DMS79 (cell line): ENCODE measurements at places on chromosomes 16 and 17.
A peak's percentile ranks its signal among the peaks of the same experiment; 100 is the strongest.

- DNase-seq, result no peak
Measured at GRCh38 chr17:82217530-82218204, 5.0 kb upstream of the CCDC57 start.

DNA sequence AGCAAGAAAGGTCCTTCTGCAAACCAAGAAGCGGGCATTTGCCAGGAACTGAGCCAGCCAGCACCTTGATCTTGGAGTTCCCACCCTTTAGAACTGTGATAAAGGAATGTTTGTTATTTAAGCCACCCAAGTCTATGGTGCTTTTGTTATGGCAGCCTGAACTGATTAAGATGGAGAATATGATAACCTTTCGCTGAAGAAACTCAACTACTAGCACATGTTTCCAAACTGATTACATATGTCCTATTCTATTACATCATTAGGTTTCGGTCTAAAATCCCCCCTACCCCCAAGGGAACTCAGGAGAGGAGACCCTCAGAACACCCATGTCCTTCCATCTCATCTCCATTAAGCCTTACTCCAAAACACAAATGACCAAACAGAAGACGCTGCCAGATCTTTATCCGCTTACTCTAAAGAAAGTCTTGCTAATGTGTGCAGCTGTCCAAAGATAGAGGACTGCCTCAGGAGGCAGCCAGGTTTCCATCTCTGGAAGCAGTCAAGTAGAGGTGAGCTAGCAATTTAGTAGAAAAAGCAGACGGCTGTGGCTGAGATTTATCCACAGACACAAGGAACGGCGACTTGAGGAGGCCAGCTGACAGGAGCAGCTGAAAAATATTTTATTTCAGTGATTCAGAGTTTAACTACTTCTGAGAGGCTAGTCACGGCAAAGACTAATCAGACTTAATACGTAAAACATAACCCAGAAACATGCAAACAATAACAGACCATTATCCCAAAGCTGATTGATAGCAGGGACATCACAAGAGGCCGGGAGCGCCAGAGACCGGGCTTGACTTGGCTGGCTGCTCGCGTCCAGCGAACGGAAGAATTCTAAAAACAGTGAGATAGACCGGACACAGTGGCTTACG, 611.4 kb upstream of the CDH5 start:
- DNase-seq, result no peak

GRCh38 chr16:84348386-84348888, 19.9 kb upstream of the ATP2C2 start:
- no peak for DNase-seq

DNA sequence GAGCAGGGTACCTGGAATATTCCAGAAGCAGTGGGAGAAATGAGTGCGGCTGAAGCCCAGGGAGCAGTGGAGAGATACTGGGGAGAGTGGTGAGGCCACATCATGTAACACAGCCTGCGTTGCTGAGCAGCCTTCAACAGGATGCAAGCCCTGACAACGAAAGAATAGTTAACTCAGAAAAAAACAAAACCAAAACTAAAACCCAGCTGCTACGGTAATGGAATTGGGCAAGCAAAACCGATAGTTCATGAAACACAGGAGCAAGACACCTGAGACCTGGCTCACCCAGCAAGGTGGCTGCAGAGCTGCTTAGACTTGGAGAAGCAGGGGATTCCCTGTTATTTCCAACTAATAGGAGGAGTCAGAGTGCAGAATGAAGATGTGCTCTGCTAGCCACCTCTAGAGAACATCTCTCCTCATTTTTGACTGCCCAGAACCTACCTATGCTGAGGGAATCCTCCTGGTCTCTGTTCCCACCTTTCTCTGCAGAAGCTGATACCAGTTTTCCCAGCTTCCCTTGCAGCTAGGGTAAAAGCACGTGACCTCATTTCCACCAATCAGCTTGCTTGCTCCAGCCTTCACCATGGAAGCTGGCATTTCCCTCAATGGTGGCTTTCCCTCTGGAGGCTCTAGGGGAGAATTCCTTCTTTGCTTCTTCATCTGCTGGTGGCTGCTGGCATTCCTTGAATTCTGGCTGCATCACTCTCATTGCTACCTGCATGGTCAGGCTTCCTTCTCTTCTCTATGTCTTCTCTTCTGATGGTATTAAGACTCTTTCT, 59.4 kb upstream of the XYLT1 start:
- DNase-seq, result no peak

- no peak for DNase-seq
Measured at GRCh38 chr17:52831536-52831935, 673.0 kb upstream of the CA10 start.

GRCh38 chr16:83911290-83911689, 12.4 kb downstream of the MLYCD start:
- DNase-seq, result no peak

DNA sequence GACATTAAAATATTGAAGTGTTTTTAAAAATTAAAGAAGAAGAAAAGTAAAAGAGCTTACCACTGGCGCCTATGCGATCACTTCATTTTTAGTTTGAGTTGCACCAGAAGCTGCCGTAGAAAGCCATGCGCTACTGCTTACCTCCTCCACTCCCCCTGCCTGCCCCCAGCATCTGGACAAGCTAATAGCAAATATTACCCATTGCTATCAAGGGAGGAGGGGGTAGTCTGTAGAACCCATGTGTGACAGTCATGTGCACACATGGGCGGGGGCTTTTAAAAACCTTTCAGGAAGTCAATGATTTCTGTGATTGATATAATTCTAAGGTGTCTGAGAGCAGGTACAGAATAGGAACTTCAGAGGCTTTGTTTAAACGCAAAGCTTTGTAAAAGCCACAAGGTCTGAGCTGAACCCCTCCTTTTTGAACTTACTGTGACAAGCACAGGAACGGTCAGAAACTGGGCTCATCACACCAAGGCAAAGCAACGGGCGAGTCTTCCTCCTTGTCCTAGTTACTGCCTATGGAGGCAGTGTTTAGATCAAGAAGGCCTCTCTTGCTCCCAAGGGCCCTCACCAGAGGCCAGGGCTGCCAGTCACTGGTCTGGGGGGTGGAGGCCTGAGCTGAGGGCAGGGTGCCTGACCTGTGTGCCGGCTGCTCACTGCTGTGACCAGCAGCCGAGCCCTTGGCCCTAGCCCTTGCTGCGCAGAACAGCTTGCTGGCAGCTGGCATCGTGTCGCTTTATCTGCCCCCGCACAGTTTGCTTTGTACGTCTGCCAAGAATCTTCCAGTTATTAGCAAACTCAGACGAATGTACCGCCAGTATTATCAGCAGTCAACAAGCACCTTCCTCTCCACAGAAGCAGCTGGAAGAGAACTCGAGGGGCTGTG, 15.0 kb downstream of the GINS2 start:
- peak; percentile 14 for DNase-seq

- no peak for DNase-seq
Measured at GRCh38 chr17:17626151-17626805, 34.8 kb upstream of the PEMT start.

- no peak for DNase-seq
Measured at GRCh38 chr17:30345089-30345433, 11.2 kb upstream of the TMIGD1 start.

GRCh38 chr17:39209317-39210092, 9.4 kb downstream of the RPL19 start:
- DNase-seq, result peak; percentile 80

DNA sequence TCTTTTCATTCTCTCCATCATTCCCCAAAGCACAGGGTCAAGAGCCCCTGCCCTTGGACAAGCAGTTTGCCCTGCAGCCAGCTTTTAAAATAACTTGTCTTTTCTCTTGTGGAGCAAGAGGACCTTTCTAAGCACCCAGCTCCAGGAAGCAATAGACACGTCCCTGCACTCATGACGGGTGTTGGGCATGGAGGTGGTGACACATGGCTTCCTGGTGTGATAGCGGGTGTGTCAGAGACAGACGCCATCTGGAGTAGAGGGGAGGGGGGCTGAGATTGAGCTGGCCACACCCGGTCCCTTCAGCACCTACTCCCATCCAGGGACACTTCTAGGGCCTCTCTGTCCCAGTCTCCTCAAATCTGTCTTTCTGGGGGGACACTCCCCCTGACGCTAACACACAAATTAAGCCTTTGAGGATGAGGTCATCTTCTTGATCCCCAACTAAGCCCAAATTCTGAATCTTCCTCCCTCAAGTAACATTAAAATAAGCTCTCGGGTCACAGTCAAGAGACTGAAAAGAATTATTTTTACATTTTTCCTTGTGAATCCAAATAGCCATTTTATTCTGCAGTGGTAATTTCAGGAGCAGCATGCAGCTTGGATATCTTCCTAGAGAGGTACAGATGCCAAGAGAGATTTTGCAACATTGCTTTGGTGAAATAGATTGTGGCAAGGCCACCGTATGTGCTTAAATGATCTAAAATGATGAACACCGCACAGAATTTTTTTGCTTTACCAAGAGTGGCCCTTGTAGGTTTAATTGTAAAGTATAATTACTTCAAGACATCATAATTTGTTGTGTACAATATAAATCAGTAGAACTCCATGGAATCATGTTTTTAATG, 216.6 kb upstream of the IRX3 start:
- no peak for DNase-seq

DNA sequence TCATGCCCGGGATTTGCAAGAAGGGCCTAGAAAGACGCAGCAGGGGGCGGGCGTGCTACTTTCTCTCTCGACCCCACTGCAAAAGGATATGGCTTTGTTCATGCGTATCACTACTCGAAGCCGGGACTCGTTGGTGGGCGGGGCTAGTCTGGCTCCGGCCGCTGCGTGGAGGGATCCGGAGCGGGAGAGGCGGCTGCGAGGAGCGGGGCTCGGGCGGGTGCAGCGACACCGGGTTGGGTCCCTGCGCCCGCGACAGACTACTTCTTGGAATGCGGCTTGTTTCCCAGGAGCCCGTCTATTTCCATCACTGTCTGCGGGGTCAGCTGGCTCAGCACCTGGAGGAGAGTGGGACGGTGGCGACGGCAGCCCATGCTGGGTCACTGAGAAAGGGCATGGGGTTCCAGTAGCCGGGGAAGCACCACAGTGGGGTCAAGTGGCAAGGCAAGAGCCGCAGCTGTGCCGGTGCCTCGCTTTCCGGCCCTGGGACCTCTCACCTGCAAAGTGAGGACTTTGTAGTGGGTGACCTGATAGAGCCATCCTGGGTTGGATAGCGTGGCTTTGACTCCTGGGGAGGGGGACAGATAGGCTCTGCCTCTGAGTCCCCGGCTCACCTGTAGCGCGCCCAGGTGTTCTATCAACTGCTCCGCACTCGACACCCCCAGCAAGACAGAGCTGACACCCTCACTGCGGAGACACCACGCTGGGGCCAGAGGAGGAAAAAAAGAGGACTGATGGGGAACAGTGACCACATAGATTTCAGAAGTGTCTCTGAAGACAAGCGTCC, 6.6 kb downstream of the KCNAB3 start:
- peak; percentile 56 for DNase-seq

GRCh38 chr16:20897253-20897897, 2.8 kb downstream of the DCUN1D3 start:
- DNase-seq, result no peak

DNA sequence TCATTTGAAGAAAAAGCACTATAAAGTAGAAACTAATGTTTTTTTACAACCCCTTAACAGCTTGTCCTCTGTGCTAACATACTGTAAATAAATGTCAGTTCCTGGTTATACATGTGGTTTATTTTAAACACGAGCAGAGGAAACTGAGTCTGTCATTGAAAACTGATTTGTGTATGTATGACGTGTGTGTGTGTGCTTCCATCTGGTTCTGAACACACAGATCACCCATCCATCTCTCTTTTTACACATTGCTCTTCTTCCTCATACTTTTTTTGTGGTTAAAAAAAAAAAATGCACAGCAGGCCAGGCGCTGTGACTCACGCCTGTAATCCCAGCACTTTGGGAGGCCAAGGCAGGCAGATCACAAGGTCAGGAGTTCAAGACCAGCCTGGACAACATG, 49.5 kb downstream of the ZNF423 start:
- no peak for DNase-seq

GRCh38 chr17:40218006-40218739, 931 bp upstream of the WIPF2 start:
- no peak for DNase-seq
